Large intestine (tissue), 12 donors: ENCODE measurements at places on chromosomes 1 and 21. TPM values are rescaled to one million over a fixed set of nuclear protein-coding genes. Genes with fewer than 3 reads are reported as not detected.

Gene RGSL1
- not detected for polyA plus RNA-seq

Gene MYBPH
- 0.45 TPM for polyA plus RNA-seq

Gene VWA5B1
- polyA plus RNA-seq = 0.40 TPM

- no peak overlapping the region for H3K27ac ChIP-seq
- no peaks in the 10 kb centered on the region for H3K4me1 ChIP-seq
- H3K36me3 ChIP-seq = no peaks in the 10 kb centered on the region
- no peaks in the 10 kb centered on the region for H3K27me3 ChIP-seq
Observed at GRCh38 chr1:221923929-221924598, 182.2 kb upstream of the DUSP10 start.

DNA sequence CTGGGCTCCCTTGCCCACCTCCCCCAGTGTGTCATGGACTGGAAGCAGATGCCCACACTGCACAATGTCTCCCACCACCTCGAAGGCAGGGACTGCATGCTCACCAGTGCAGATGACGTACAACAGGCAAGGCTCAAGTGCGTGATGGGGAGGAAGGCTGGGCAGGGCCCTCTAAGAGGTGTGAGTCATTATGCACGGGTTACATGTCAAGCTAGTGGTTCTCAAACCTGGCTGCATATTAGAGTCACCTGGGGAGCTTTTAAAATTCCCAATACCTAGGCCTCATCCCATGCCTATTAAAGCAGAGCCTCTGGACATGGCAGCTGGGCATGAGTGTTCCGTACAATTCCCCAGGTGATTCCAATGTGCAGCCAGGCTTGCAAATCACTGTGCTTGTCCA is 137.9 kb upstream of the NGF start:
- no peak overlapping the region for H3K27ac ChIP-seq
- DNase-seq = no peak
- no peaks in the 10 kb centered on the region for H3K36me3 ChIP-seq

GRCh38 chr1:174032671-174033222 is 10.6 kb upstream of the RC3H1 start:
- no peaks in the 10 kb centered on the region for H3K4me1 ChIP-seq
- no peaks in the 10 kb centered on the region for H3K27me3 ChIP-seq
- DNase-seq = no peak
- no peak overlapping the region for H3K27ac ChIP-seq
- no peaks in the 10 kb centered on the region for H3K36me3 ChIP-seq
- no peak overlapping the region for H3K4me3 ChIP-seq
